Stimulated activated CD8-positive, alpha-beta memory T cell treated with anti-CD3 and anti-CD28 coated beads, Interleukin-15, amount 100 ng/mL, for 1 hour (primary cell): ENCODE measurements at places on chromosomes 1 and 21.

GRCh38 chr1:220841293-220841692 is 38.0 kb upstream of the HLX start:
- no peak for DNase-seq

- no peak for DNase-seq
These were observed 21.2 kb upstream of the NUF2 start for GRCh38 chr1:163300568-163300967.

DNA sequence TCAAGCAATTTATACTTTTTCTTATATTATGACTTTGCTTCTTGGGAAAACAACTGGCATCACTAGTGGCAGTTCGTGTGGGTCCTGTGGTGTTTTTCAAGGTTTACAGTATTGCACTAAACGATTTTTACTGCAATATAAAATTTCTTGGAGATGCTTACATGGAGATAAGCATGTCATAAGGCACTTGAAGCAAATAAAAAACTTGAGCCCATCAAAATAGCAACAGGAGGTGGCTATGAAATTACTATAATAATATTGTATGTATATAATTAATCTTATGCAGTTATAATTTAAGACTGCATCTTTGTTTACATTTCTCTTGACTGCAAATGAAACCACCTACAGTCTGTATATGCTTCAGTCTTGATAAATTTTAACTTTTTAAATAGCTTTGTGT is 29.3 kb upstream of the CHAF1B start:
- DNase-seq = no peak

- no peak for DNase-seq
These were observed 63.7 kb downstream of the MAP10 start for GRCh38 chr1:232868793-232869491.

GRCh38 chr1:37994886-37995566 is 5.2 kb upstream of the SF3A3 start:
- DNase-seq = no peak

DNA sequence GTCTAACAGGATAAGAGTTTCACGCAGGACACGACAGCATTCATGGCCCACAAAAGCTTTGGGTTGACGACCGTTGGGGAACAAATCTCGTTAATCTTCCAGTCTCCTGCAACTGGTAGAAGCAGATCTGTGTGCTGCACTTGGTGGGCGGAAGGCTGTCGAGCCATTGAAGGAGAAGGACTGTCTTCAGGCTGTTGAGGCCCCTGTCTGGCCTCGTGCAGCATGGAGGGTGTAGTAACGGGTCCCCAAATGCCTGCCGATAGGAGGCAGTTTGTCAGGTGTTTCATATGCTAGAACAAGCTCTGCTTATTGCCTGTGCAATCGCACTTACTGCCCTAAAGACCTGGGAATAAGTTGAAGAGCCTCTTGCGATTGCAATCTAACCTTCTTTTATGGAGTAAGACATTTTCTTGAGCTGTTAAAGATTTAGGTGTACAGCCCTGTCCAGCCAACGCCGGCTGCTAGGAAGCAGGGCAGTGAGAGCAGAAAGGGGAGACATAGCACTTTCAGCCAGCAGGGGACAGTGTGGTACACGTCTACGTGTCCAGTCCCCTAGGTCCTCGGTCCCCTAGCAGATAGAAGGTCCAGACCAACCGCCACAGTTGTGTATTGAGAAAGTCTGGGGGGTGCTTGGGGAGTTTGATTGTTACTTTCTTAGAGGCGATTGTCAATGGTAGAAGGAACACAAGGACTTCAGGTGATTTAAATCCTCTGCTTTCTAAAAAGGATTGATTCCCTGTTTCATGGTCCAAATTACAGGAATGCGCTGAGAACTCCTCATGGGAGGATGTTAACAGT is 102.3 kb upstream of the TMPRSS2 start:
- DNase-seq = no peak

GRCh38 chr1:241376701-241377100 is 19.7 kb upstream of the RGS7 start:
- no peak for DNase-seq

DNA sequence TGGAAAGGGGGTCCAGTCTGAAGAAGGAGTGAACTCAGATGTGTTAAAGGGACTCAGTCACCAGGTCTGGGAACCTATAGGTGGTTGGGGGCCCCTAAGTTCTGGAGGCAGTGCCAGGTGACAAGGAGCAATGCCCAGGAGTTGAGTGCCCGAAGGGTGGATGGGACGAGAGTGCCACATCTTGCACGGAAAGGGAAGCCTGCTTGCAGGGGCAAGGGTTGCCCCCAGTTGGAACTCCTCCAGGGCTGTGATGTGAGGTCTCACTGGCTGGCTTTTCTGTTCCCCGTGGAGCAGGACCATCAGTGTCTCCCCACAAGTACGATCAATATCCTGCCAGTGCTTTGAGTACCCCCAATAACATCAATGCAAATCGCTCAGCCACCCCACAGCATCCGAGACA is 107.3 kb downstream of the TOMM20 start:
- no peak for DNase-seq

DNA sequence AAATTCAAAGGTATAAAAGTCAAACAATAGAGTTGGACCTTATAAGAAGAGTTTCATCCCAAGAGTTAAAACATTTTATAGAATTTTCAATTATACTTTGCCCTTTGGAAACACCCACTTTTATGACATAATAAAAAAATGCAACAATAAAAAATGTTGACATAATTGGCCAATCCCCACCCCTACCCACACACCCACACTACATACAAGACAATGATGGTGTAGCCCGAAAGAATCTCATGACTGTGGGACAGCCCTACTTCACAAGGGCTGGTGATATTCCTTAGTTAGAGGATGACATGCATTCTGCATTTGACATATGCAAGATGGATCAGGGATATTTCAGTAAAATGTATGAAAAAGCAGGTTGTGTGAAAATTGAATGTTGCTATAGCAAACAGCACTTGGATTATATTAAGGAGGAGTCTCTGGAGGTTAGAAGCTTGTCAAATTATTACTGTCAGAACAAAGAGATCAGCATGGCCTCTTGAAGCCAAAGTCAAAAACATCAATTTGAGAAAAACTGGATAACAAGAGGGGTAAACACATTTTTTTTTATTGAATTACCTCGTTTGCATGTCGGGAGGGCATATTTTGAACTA is 133.0 kb upstream of the SAMSN1 start:
- DNase-seq = no peak

GRCh38 chr1:66925944-66926343 is 1.2 kb downstream of the MIER1 start:
- DNase-seq = no peak

DNA sequence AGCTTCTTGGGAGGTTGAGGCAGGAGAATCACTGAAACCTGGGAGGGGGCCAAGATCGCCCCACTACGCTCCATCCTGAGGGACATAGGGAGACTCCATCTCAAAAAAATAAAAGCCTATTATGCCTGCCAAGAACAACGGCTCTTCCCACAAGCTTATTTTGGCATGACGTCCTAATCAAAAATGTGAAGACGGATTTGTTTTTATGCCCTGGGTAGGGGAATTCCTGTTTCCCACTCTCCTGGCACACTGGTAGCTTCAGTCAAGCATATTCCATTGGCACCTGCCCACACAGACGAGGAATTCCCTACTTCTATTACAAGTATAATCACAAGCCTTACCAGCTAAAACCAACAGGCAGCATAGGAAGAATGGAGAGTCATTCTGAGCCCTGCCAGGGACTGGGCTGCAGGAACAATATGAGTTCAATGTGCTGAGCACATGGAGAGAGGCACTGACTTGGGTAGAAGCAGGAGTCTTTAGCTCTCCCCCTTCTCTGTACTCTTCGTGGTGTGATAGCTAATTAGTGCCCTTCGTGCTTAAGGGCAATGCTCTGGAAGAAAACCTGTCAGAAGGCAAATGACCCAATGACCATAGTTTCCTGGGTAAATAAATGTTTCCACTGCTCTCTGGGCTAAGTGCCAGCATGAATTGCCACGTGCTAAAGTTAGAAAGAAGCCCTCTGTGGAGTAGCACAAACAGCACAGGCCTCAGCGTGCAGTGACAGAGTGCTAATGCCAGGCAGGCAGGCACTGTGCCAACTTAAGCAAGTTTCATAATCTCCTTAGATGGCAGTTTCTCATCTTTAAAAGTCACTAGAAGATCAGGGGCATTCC is 16.8 kb downstream of the TNFSF4 start:
- DNase-seq = no peak

- no peak for DNase-seq
These were observed 156.3 kb upstream of the C1orf174 start for GRCh38 chr1:4056422-4056821.

GRCh38 chr1:233725423-233725822 is 111.5 kb downstream of the KCNK1 start:
- no peak for DNase-seq

- DNase-seq = no peak
These were observed 48.0 kb upstream of the COG2 start for GRCh38 chr1:230594214-230594773.

GRCh38 chr1:227887697-227888403 is 59.9 kb downstream of the WNT9A start:
- no peak for DNase-seq

DNA sequence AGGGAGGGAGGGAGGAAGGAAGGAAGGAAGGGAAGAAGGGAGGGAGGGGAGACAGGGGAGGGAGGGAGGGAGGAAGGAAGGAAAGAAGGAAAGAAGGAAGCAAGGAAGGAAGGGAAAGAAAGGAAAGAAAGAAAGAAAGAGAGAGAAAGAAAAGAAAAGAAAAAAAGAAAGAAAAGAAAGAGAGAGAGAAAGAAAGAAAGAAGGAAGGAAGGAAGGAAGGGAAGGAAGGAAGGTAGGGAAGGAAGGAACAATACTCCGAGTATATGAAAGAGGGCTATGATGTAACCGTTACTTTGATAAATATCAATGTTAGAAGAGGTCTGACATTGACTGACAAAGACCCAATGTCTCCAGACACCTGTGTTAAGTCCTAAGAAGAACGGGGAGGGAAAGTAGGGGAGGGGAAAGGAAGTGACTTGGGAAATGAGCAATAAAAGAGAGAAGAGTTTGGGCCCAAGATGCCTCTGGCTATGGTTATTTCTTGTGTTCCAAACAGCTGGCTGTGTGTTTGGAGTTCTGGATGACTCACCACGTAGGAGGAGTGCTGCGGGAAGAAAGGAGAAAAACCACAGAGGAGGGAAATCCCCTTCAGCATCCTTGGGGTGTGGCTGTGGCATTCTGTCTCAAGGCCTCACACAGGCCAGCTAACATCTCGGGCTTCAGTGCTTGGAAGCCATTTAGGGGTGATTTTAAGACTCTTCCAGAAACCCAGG is 37.0 kb upstream of the RXRG start:
- no peak for DNase-seq

GRCh38 chr1:26827106-26827604 is 667 bp downstream of the ZDHHC18 start:
- DNase-seq = no peak

DNA sequence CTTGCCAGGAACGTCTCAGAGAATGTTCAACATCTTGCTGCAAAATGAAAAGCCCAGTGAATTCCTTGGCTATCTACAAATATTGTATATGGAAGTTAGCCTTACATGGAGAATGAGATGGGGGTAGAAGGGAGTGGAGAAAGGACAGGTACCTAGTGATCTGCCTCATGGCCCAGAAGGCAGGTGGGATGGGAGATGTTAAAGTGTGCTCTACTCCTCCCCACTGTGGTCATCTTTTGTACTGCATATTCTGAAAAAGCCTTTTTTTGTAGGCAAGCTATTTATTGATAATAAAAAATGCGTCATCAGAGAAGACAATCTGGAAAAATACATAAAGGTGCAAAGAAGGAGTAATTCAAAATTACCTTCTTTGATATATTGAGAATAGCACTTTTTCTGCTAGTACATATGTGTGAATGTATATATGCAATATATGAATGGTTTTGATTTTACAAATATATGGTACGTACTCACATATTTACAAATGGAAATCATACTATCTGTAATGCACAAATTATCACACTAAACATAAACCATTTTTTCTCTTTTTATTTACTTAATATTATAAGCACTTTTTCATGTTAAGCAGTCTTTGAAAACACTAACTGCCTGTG is 19.1 kb upstream of the SLC5A9 start:
- no peak for DNase-seq

DNA sequence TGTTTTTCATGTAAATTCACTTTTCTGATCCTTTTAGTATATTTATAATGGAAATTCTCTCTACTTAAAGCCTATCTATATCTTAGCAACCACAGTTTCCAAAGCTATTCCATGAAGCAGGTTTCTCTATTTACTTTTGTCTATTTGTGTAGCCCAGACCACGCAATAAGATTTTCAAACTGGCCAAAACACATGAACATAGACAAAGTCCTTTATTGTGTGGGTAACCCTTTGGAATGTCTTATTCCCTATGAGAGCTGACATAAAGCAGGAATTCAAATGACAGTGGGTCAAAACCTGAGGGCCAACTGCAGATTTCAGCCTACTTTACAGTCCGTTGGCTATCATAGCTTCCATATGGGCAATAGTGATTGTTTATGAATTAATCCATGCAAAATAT is 252.6 kb downstream of the LTN1 start:
- no peak for DNase-seq

- no peak for DNase-seq
These were observed 62.3 kb downstream of the OPTC start for GRCh38 chr1:203556047-203556851.

- DNase-seq = no peak
These were observed at the start of gene JAM2 for GRCh38 chr21:25638660-25639550. Gene JAM2 (plus strand): TSS chr21:25639258. CDS start chr21:25639822, 564 bp downstream.

GRCh38 chr1:18651713-18652112 is 21.1 kb downstream of the PAX7 start:
- no peak for DNase-seq

GRCh38 chr1:78919150-78919549 is 87.4 kb downstream of the ADGRL4 start:
- DNase-seq = no peak

- DNase-seq = no peak
These were observed 26.7 kb upstream of the GLIS1 start for GRCh38 chr1:53765657-53766056.

DNA sequence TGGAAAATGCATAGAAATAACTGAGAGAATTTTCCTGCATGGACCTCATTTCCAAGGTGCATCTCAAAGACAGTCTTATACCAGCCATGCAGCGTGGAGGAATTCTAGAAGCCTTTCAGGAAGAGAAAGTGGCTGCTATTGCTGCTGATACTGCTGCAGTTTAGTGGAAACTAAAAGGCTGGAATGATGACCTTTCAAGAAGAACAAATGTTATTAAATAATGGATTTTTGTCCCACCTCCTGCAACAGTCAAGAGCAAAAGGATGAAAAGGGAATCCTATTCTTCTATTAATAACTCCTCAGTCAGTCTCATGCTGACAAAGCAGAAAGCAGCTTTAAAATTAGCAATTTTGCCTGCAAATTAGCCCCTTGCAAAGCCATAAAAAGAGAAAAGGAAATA is 68.2 kb upstream of the C1orf87 start:
- DNase-seq = no peak
